Activated naive CD4-positive, alpha-beta T cell treated with anti-CD3 and anti-CD28 coated beads, Interleukin-2, amount 10 ng/mL, durations not matched to agents 5 hours and 36 hours (primary cell): ENCODE measurements at places on chromosomes 6 and 20. TPM values are rescaled to one million over a fixed set of nuclear protein-coding genes. Genes with fewer than 3 reads are reported as not detected.

The IPCEF1 gene
- total RNA-seq, result 22.3 TPM

The ANKRD66 gene
- not detected for total RNA-seq

The MRAP2 gene
- not detected for total RNA-seq

The SLC17A3 gene
- not detected for total RNA-seq

The C6orf58 gene
- total RNA-seq, result not detected

The THBS2 gene
- 0.05 TPM for total RNA-seq

The RGS19 gene
- 124 TPM for total RNA-seq

The IL17A gene
- total RNA-seq, result not detected

The KCNQ5 gene
- total RNA-seq, result 5.9 TPM

The MGME1 gene
- total RNA-seq, result 40.7 TPM

The EDN3 gene
- not detected for total RNA-seq

The SNX14 gene
- 43.6 TPM for total RNA-seq

The C20orf202 gene
- not detected for total RNA-seq

The PNLDC1 gene
- not detected for total RNA-seq

The ZC2HC1B gene
- total RNA-seq, result not detected

The CLPSL2 gene
- not detected for total RNA-seq

The ZNF343 gene
- total RNA-seq, result 8.3 TPM

The CD109 gene
- total RNA-seq, result 8.1 TPM

The GSS gene
- 49.1 TPM for total RNA-seq

The SRMS gene
- total RNA-seq, result not detected

The LPA gene
- total RNA-seq, result not detected

The FAM209B gene
- 1.3 TPM for total RNA-seq

The MEI4 gene
- not detected for total RNA-seq

The HEY2 gene
- total RNA-seq, result not detected

The TEAD3 gene
- 0.14 TPM for total RNA-seq

The RAB44 gene
- total RNA-seq, result 0.07 TPM

The SLC35D3 gene
- not detected for total RNA-seq

The SLC22A1 gene
- total RNA-seq, result 0.50 TPM

The PREP gene
- 40.6 TPM for total RNA-seq

The PTPRA gene
- total RNA-seq, result 56.6 TPM

The GFOD1 gene
- 2.4 TPM for total RNA-seq

The ZBP1 gene
- 11.7 TPM for total RNA-seq

The IMPG1 gene
- not detected for total RNA-seq

The TP53TG5 gene
- 0.08 TPM for total RNA-seq

The ADGRF1 gene
- not detected for total RNA-seq

The NCR2 gene
- not detected for total RNA-seq

The MYLK2 gene
- total RNA-seq, result 0.30 TPM

The DEFB124 gene
- total RNA-seq, result not detected

The RAD21L1 gene
- total RNA-seq, result not detected

The TTLL9 gene
- total RNA-seq, result not detected

The SLPI gene
- total RNA-seq, result not detected

The TUBB2B gene
- not detected for total RNA-seq

The ZNF831 gene
- total RNA-seq, result 10.8 TPM

The DNMT3B gene
- total RNA-seq, result 3.3 TPM

The KCNK15 gene
- not detected for total RNA-seq

The GGTLC1 gene
- total RNA-seq, result not detected

The HLA-G gene
- 0.14 TPM for total RNA-seq

The ADGRB3 gene
- total RNA-seq, result not detected

The TRDN gene
- total RNA-seq, result not detected

The PROKR2 gene
- total RNA-seq, result not detected

The ISM1 gene
- total RNA-seq, result 1.1 TPM

The TAAR6 gene
- total RNA-seq, result not detected

The SYCP2L gene
- total RNA-seq, result not detected

The IGF2R gene
- total RNA-seq, result 78.4 TPM

The TMEM244 gene
- total RNA-seq, result not detected

The MCHR2 gene
- total RNA-seq, result not detected

The STMND1 gene
- total RNA-seq, result not detected

The TPD52L1 gene
- total RNA-seq, result 0.33 TPM
